Activated CD4-positive, alpha-beta T cell treated with anti-CD3 and anti-CD28 coated beads, Interleukin-2, amount 10 ng/mL, durations not matched to agents 7 days and 5 days (primary cell): ENCODE measurements at places on chromosomes 7 and 10. TPM values are rescaled to one million over a fixed set of nuclear protein-coding genes. Genes with fewer than 3 reads are reported as not detected.

Gene PIP
- not detected for total RNA-seq

DNA sequence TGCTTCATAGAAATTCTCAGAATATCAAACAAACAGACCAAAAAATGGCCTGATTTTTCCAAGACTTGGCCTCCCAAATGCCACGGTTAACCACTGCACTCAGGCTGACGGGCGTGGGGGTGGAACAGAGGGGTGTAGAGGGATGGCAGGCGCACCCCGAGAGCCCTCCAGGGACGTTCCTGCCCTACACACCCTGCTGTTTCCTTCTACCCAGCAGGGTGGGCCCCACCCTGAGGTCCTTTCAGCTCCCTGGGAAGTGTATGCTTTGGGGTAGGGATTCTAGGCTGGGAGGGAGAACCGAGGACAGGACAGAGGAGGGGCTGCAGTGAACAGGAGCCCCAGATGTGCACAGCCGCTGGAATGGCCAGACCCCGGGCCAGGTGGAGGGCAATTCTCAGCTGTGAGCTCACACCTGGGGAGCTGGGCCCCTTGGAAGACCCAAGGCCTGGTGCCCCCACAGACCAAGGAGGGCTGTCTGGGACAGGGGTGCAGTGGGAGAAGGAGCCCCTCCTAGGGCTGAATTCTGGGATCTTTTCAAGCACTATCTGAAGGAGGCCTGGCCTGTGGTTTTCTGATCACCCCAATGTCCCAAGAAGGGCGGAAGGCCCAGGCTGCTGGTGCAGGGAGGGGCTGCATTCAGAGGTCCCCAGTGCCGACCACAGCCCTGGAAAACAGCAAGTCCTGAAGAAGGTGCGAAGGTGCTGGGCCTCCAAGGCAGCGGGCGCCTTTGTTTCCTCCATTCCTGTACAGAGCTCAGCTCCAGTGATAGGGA is 32.9 kb upstream of the INPP5A start:
- no peak overlapping the region for H3K4me3 ChIP-seq
- no peaks in the 10 kb centered on the region for H3K36me3 ChIP-seq
- no peak overlapping the region for H3K27ac ChIP-seq
- DNase-seq, result no peak
- H3K27me3 ChIP-seq, result peaks cover 2% of the 10 kb centered on the region
- H3K4me1 ChIP-seq, result no peaks in the 10 kb centered on the region

GRCh38 chr7:93150200-93150835 is 2.1 kb upstream of the SAMD9L start:
- no peaks in the 10 kb centered on the region for H3K27me3 ChIP-seq
- H3K4me3 ChIP-seq, result no peak overlapping the region
- DNase-seq, result no peak
- H3K4me1 ChIP-seq, result peaks cover 27% of the 10 kb centered on the region
- H3K27ac ChIP-seq, result no peak overlapping the region

Gene HYAL4
- total RNA-seq, result 0.10 TPM

Gene CFAP70
- total RNA-seq, result 0.75 TPM

Gene ASB10
- not detected for total RNA-seq

Gene CREM
- 48.7 TPM for total RNA-seq

DNA sequence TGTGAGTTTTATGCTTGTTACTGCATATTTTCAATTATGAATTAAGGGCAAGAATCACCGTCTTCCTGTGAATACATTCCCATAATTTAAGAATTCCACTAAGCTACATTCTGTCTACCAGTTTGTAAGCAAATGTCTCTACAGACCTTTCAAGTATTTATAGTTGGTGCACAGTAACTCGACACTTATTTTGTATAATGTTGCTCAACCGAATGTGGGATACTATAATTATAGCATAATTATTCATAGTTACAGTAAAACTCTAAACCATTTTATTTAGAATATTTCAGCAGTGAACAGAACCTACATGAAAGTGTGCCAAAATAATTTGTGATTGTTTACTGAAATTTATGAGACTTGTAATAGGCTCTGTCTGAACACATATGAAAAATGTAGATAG is 17.3 kb upstream of the CUBN start:
- H3K27ac ChIP-seq, result no peak overlapping the region
- no peak overlapping the region for H3K4me3 ChIP-seq
- H3K4me1 ChIP-seq, result peaks cover 27% of the 10 kb centered on the region
- no peak for DNase-seq
- peaks cover 14% of the 10 kb centered on the region for H3K36me3 ChIP-seq

DNA sequence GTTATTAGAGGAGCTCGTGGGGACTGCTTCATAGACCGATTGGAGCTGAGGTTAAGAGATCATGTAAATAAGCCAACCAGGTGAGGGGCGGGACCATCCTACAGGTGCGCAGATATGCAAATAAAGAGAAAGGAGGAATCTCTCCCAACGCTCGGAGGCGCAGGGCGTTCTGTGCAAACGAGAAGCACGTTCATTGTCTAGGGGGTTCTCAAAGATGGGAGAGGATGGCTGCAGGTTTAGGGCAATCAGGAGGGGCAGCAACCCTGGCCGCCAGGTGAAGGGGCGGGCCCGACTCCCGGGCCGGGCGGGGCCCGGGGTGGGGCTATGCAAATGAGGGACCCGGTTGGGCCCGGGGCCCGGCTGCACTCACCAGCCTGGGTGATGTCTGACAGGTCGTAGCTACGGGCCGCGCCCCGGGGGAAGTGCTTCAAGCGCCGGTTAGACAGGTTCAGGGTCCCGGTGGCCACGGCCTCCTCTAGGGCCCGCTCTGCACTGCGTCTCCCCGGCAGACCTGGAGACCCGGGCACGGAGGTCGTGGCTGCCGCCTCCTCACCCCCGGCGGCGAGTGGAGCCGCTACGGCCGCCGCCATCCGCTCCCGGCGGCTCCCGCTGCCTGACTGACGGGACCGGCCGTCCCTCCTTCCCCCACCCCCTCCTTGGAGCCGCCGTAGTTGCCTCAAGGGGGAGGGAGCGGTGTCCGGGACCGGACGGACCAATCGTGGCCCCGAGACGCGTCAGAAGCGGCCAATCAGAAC is at the start of gene LRCH4:
LRCH4 (minus strand) TSS at position 619 of the 755 bp plus-strand sequence; CDS start at position 590, 29 bp downstream.
- H3K36me3 ChIP-seq, result peaks cover 12% of the 10 kb centered on the region
- peak; percentile 64 for DNase-seq
- peaks cover 5% of the 10 kb centered on the region for H3K27me3 ChIP-seq

GRCh38 chr10:70905071-70906021 is 17.0 kb upstream of the PCBD1 start:
- no peak overlapping the region for H3K4me3 ChIP-seq
- H3K27me3 ChIP-seq, result no peaks in the 10 kb centered on the region
- H3K4me1 ChIP-seq, result no peaks in the 10 kb centered on the region
- no peak for DNase-seq
- H3K27ac ChIP-seq, result no peak overlapping the region

Gene CHAT
- not detected for total RNA-seq

Gene TNS3
- total RNA-seq, result not detected

- peaks cover 46% of the 10 kb centered on the region for H3K27me3 ChIP-seq
- no peak for DNase-seq
- H3K27ac ChIP-seq, result no peak overlapping the region
- no peaks in the 10 kb centered on the region for H3K36me3 ChIP-seq
- H3K4me3 ChIP-seq, result no peak overlapping the region
- peaks cover 20% of the 10 kb centered on the region for H3K4me1 ChIP-seq
Measured at GRCh38 chr7:6228361-6229229, 43.8 kb downstream of the CYTH3 start.

DNA sequence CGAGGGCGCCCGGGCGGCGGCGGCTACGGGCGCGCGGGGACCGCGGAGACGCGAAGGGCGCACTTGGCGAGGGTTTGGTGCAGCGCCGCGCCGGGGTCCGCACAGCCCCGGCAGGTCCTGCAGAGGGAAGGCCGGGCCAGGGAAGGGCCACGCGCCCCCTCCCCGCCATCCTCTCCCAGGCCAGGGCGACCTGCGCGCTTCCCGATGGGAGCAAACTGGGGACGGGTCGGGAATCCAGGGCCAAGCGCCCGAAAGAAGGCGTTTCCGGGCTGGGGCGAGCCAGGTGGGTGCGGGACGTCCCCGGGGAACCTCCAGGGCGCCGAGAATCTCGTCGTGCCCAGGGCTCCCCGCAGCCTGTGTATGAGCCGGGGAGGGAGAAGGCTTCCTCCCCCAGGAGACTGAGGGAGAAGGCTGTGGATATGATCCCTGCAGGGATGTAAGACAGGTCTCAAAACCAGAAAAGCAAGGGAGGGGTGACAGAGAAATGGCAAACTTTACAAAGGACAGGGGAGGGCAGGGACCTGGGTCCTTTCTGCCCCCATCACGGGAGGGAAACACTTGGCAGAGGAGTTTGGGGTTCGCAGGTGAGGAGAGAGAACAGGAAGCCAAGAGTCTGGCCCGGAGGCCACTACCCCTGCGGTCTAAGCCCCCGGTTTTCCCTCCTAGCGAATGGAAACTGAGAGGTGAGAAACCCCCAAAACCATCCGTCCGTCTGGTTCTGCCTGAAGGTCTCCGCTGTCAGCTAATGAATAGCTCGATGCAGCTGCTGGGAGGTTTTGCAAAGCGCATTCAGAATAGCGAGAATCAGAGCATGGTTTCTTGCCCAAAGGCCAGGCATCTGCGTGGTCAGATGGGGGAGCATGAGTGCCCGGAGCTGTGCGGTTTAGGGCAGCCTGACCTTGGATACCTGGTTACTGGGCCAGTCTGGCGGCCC is 674 bp downstream of the AMZ1 start:
- peaks cover 18% of the 10 kb centered on the region for H3K4me1 ChIP-seq
- DNase-seq, result no peak
- no peak overlapping the region for H3K4me3 ChIP-seq
- H3K27me3 ChIP-seq, result peaks cover 44% of the 10 kb centered on the region
- H3K36me3 ChIP-seq, result no peaks in the 10 kb centered on the region

GRCh38 chr10:80104066-80104926 is 25.8 kb downstream of the TMEM254 start:
- H3K4me1 ChIP-seq, result peaks cover 4% of the 10 kb centered on the region
- H3K4me3 ChIP-seq, result no peak overlapping the region
- DNase-seq, result no peak
- no peaks in the 10 kb centered on the region for H3K36me3 ChIP-seq

GRCh38 chr7:136514776-136515175 is 353.7 kb upstream of the CHRM2 start:
- H3K27me3 ChIP-seq, result no peaks in the 10 kb centered on the region
- no peak for DNase-seq
- H3K36me3 ChIP-seq, result no peaks in the 10 kb centered on the region
- no peak overlapping the region for H3K4me3 ChIP-seq
- no peak overlapping the region for H3K27ac ChIP-seq
- no peaks in the 10 kb centered on the region for H3K4me1 ChIP-seq

Gene STK17A
- total RNA-seq, result 74.4 TPM

Gene ASAH2
- total RNA-seq, result 1.9 TPM

DNA sequence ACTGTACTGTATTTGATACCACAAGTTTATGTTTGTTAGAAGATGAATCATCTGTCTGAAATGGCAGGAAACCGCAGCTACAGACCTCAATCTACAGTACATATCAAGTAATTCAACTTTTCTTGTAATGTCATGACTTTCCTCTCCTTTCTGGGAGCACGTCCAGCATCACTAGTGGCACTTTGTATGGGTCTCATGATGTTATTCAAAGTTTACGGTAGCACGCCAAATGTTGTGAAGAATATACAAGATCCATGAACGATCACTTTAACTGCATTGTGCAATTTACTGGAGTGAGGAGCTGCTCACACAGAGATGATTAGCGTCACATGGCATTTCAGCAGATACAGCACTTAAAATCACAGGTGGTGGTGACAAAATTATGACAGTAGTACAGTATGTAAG is 257.8 kb upstream of the GNAI1 start:
- no peak overlapping the region for H3K4me3 ChIP-seq
- no peak overlapping the region for H3K27ac ChIP-seq
- no peak for DNase-seq
- no peaks in the 10 kb centered on the region for H3K36me3 ChIP-seq
- H3K4me1 ChIP-seq, result no peaks in the 10 kb centered on the region
- H3K27me3 ChIP-seq, result no peaks in the 10 kb centered on the region

Gene AKR1C3
- total RNA-seq, result 6.1 TPM

Gene TRIM56
- 54.2 TPM for total RNA-seq

- peak; percentile 33 for DNase-seq
- H3K27me3 ChIP-seq, result peaks cover 2% of the 10 kb centered on the region
- no peaks in the 10 kb centered on the region for H3K4me1 ChIP-seq
- H3K4me3 ChIP-seq, result no peak overlapping the region
- no peaks in the 10 kb centered on the region for H3K36me3 ChIP-seq
- H3K27ac ChIP-seq, result no peak overlapping the region
Measured at GRCh38 chr10:116521424-116522290, 24.1 kb upstream of the PNLIP start.

- H3K4me1 ChIP-seq, result no peaks in the 10 kb centered on the region
- DNase-seq, result no peak
- no peaks in the 10 kb centered on the region for H3K27me3 ChIP-seq
- H3K36me3 ChIP-seq, result no peaks in the 10 kb centered on the region
- no peak overlapping the region for H3K4me3 ChIP-seq
Measured at GRCh38 chr10:65570143-65571010, 1355.5 kb upstream of the LRRTM3 start.

Gene UCN3
- total RNA-seq, result not detected

DNA sequence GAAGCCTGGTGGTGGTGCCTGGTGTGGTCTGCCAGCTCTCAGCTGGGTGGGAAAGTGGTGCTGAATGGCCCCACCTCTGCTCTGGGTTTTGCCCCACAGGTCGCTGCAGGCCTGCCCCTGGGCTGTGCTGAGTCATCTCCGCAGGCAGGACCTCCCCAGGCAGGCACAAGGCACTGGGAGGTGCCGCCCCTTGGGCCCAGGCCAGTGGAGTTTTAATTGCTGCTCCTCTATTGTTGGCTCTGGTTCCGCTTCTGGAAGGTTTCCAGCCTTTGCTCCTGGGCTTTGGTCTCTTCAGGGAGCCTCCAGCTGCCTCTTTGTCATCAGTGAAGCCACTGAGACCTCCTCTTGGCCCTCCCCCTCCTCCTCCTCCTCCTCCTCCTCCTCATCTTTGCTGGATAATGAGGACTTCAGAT is 180.3 kb upstream of the GRB10 start:
- no peaks in the 10 kb centered on the region for H3K4me1 ChIP-seq
- no peak overlapping the region for H3K27ac ChIP-seq
- H3K27me3 ChIP-seq, result no peaks in the 10 kb centered on the region
- no peak for DNase-seq
- no peaks in the 10 kb centered on the region for H3K36me3 ChIP-seq

Gene GIMAP8
- total RNA-seq, result 35.9 TPM

- no peaks in the 10 kb centered on the region for H3K36me3 ChIP-seq
- H3K27me3 ChIP-seq, result no peaks in the 10 kb centered on the region
- H3K4me3 ChIP-seq, result no peak overlapping the region
- no peak overlapping the region for H3K27ac ChIP-seq
- peak; percentile 27 for DNase-seq
- H3K4me1 ChIP-seq, result peaks cover 16% of the 10 kb centered on the region
Measured at GRCh38 chr10:62636825-62637248, 167.7 kb upstream of the ADO start.

Gene RTKN2
- total RNA-seq, result 8.5 TPM

Gene GIMAP1
- 18.1 TPM for total RNA-seq

- no peak overlapping the region for H3K4me3 ChIP-seq
- H3K4me1 ChIP-seq, result peaks cover 6% of the 10 kb centered on the region
- H3K36me3 ChIP-seq, result no peaks in the 10 kb centered on the region
Measured at GRCh38 chr10:69802424-69803161, 887 bp downstream of the COL13A1 start.
